ENCODE measurements at places on chromosomes 2 and 18.

- no peak for DNase-seq
Measured at GRCh38 chr2:107133412-107133811, 247.4 kb upstream of the ST6GAL2 start.

DNA sequence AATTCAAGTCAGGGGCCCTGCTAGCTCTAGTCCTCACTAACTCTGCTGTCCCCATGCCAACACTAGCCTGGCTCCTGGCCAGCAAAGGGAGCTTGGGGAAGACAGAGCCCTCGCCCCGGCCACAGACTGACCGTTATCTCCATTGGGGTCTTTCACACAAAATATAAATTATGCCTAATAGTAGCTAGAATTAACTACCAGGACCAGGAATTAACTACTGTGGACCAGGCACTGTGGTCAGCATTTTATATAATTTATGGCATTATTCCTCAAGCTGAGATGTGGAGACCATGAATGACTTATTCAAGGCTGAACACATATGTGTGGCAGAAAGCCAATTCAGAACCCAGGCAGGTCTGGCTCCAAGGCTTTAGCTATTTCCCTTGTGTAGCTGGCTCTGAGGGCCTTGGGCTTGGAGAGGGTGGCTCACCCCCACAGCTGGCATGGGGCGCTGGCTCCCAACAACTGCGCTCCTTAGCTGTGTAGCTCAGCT is 49.2 kb downstream of the CELF4 start:
- DNase-seq = no peak

DNA sequence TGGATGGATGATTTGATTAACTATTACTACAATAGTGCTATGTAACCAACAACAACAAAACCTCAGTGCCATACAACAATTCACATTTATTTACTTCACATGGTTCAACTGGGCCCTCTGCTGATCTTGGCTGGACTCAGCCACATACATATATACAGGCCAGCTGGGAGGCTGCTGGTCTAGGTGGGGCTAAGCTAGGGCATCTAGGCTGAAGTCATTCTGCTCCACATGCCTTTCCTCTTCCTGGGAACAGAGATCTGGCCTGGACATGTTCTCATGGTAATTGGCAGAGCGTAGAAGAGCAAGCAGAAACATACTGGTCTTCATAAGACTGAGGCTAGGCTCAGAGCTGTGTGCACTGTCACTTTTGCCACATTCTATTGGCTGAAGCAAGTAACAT is 102.8 kb upstream of the RNF152 start:
- DNase-seq = no peak

GRCh38 chr2:163541495-163541894 is 194.3 kb downstream of the FIGN start:
- DNase-seq = no peak

GRCh38 chr2:223283329-223283728 is 231.3 kb downstream of the KCNE4 start:
- DNase-seq = no peak

DNA sequence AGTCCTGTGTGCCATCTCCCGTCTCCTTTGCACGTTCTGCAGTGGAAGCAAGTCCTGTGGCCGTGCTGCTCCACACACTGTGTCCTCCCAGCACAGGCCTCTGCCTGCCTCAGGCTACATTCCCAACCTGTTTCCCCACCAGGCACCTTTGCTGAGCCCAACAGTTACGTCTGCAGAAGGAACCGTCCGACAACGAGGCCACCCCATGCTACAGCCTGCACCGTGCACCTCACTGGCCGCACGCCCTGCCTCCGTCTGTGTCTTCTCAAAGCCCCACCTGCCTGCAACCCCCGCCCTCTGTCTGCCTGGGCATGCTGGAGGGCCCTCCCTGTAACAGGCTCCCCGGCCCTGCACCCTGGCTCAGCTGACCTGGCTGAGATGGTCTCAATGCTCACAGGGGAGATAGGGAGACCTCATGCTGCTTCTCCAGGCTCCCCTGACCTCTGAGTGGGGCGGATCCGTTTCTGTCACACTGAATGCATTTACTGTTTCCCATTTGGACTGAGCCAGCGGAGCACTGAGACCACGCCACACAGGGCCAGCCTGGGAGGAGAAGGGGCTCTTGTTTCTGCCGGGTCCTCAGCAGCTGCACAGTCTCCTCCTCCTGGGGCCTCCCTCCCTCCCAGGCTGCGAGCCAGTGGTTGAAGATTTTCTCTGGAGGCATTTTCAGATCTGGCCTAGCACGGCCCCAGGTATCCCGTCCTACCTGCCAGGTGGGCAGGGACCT is 109.1 kb upstream of the OTOS start:
- DNase-seq = no peak

- no peak for DNase-seq
Measured at GRCh38 chr18:30991397-30991796, 51.1 kb downstream of the DSC3 start.
